ENCODE measurements at places on chromosomes 4 and X.

DNA sequence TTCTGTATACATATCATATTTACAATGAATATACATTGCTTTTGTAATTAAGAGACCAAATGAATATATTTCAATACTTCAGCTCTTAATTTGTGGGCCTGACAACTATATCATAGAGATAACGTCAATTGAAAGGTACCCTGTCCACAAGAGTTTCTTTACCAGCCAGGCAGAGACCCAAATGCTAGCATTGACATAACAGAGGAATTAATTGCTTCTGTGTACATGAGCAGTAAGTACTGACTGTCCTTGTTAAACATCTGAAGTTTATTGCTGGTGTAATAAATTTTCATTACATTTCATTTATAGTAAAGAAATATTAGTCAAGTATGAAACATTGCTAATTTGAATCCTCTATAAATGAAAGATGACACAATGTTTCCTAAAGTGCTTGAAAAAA is 910.8 kb downstream of the CCSER1 start:
- DNase-seq: no peak

DNA sequence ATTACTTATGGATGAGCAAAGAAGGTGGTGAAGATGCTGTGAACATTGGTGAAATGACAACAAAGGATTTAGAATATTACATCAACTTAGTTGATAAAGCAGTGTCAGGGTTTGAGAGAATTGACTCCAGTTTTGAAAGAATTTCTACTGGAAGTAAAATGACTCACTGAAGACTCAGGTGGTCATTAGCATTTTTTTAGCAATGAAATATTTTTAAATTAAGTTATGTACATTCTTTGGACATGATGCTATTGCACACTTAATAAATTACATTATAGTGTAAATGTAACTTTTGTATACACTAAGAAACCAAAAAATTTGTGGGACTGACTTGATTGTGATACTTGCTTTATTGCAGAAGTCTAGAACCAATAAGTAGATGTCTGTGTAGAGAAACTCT is 56.9 kb downstream of the USO1 start:
- DNase-seq: no peak

- no peak for DNase-seq
Observed at GRCh38 chr4:80382090-80382832, 46.7 kb downstream of the CFAP299 start.

DNA sequence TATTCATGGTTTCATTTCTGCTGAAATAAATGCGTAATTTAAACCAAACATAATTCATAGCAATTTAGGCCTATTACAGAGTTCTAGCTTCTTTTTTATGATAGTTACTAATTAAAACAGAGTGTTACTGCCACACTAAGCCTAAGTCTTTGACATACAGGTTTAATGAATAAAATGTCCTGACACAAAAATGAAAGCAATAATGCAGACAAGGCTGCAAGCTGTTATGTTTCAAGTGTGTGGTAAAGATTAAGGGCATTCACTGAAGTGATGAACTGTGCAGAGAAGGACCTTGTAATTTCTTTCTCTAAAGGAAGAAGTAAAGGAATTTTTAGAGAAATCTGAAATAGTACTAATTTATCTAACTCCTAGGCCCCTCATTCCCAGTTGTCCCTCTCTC is 2.9 kb downstream of the NDNF start:
- no peak for DNase-seq

DNA sequence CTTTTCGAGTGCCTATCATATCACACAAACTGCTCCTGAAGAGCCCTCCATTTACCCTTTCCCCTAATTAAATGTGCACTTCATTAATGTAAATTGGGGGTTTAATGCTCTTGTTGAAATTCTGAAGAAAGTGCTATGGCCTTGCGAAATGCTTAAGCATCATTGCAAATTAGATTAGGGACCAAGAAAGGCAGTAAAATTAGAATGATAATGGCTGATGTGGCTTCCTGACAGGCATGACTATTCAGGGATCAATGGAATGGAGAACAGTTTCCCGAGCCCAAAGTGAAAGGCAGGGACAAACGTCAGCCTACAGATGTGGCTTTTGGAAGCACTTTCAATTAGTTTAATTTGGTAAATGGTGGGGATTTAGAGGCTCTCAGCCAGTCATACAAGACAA is 120.1 kb downstream of the NKX6-1 start:
- no peak for DNase-seq

DNA sequence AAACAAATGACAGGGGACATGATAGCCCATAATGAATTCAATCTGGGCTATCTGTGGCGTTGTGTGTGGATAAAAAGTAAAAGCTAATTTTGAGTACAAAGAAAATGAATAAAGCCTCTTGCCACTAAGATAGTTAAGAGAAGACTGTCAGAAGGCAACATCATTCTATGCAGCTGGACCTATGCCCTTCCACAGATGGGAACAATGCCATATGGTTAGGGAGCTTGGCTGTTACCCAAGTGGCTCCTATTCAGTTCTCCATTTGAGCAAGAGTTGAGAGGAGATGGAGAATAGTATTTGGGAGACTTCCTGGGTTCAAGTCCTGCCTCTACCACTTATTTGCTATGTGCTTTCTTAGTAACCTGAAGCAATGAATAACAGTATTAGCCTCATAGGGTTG is 107.7 kb downstream of the ANXA3 start:
- no peak for DNase-seq

DNA sequence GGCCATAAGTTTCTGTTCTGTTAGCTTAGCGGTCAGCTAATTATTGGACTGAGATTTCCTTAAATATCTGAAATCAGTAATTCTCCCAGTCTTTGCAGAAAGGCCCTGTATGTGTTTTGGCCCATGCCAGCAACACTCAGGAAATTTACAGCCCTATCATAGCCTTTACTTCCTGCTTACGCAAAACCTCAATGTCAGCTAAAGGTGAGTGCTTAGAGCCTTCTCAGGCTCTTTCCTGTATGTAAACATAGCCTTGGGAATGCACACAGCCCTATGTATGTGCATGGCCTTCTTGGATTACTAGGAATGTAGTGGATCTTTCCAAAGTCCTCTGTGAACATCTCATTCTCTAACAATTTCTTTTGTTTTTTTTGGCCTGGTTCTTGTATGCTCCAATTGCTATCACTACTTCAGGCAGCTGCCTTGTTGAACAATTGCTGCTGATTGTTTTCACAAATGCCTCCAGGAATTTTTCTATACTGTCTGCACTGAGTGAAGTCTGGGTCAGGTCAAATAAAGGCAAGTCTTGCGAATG is 200.0 kb downstream of the PPP1R2C start:
- no peak for DNase-seq

DNA sequence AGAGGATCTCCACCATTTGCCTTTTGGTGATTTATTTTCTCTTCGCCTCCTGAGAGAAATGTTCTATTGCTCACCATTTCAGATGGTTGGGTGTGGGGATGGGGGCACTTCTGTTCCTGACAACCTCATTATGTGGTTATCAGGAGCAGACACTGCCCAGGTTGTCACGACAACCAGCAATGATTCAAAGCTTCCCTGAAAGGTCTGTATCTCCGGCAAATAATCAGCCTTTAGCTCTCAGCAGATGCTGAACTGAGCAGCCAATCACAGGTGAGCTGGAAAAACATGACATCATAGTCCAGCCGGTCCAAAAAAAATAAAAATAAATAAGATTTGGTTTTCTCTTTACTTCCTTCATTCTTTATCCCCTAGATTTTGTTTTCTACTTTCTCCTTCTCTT is 5.5 kb upstream of the PAK3 start:
- no peak for DNase-seq

DNA sequence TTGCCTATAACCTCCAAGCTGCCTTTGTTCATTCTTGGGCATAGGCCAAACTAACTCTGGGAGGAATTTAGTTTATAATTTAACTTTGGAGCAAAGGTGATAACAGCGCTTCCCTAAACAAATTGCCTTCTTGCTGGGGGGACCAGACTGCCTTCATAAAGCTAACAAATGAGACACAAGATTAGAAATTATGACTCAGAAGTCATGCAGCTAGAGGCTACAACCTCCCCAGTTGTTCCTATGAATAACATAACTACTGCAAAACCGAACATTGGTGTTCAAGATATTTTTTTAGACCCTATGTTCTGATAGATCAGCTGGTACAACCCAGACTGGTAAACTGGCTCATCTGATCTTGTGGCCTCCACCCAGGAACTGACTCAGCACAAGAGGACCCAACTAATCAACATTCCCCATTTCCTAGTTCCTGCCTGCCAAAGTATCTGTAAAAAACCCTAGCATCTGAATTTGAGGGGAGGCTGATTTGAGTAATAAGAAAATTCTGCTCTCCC is 22.0 kb upstream of the TMPRSS11B start:
- DNase-seq: no peak

DNA sequence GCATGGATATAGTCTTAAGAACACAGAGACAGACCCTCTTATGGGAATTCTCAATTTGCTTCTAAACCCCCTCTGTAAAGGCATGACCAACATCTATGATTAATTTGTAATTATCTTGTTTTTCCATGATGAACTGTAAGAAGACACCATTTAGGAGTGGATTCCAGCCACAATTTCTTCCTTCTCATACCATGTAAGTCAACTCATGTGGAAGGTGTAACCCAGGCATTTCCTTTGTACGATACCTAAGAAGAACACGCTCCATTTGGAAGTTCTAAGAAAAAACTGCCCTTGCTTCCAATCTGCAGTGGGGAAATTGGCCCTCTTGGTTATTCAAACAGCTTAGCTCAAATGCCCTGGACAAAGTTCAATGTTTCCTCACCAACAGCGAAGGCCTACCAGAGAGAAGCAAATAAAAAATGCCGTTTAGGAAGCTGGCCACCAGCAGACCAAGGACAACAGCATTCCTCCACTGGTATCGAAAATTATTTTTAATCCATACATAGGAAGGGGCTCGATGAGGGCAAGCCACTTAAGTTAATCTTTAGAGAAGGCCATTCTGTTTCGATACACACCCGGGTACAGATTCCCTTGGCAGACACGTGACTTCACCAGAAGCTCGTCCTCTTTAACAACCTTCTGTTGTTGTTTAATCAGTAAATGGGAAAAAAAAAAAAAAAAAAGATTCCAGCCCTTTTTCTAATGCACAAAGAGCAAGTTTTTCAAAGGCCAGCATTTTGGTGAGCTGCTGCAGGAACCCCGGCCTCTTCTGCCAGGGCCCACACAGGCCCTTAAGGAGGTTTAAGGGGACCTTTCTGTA is 2.6 kb downstream of the DHRSX start:
- no peak for DNase-seq

DNA sequence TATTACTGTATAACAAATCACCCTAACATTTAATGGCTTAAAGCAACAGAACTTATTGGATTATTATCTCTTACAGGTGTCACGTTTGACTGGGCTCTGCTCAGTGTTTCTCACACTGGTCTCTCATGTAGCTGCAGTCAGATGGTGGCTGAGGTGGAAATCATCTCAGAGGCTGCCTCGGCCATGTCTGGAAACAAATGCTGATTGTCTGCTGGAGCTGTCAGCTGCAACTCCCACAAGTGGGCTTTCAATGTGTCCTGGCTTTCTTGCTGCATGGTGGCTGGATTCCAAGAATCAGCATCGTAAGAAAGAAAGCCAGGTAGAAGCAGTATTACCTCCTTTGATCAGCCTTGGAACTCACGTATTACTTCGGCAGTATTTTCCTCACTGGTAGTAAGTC is 277.6 kb downstream of the SPANXN1 start:
- DNase-seq: no peak

GRCh38 chr4:168831585-168831918 is 178.5 kb downstream of the CBR4 start:
- DNase-seq: no peak

DNA sequence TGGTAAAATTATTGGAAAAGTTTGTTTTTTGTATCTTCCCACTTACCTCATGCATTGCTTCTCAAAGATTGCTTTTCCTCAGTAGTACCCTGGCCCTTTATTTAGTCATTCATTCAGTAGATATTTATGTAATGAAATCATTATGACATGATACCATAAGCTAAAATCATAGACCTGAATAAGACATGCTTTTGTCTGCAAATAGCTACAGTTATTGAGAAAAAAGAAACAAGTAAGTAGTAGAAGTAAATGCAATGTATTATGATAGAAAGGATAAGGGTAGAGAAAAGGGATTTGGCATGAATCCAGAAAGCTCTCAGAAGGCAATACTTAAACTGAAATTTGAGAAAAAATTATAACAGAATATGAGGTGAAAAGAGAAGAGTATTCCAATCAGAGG is 352.5 kb downstream of the GPM6A start:
- DNase-seq: no peak

- DNase-seq: no peak
Observed at GRCh38 chr4:113776679-113777078, 15.1 kb upstream of the CAMK2D start.

GRCh38 chr4:111018216-111018615 is 395.3 kb upstream of the PITX2 start:
- no peak for DNase-seq

DNA sequence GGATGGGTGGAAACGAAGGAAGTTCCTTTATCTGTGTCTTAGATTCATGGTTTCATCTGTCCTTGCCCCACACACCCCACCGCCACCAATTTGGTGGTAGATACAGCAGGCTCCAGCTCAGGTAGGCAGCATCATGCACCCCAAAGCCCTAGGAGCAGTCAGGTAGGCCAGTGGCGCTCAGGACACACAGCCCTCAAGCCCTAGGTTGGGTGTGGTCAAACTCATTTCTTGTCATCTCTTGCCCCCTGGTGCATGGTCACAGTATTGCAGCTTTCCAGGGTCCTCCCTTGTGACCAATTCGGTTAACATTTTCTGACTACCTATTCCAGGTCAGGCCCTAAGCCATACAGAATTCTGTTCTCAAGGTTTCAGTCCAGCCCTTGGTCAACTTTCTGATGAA is 14.5 kb upstream of the PRRG3 start:
- DNase-seq: no peak

DNA sequence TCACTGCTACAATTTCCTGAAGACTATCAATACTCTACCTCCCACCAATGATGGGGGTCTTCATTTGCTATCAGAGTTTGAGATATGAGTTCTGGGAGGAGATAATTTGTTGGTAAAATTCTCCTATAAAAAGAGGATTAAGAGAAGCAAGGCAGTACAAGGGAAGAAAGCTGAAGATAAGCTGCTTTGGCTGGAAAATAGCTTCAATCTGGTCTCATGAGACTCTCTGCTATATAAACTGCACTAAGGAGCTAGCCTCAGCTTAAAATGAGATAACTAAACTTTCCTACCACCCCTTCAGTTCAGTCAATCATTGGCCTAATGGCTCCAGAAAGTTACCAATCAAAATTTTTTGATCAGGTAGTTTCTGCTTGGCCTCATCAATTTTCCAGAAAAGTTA is 2105.0 kb downstream of the ARAP2 start:
- DNase-seq: no peak

Data from frontal cortex (tissue), 4 donors.